ENCODE measurements at places on chromosomes 3 and 15. TPM values are rescaled to one million over a fixed set of nuclear protein-coding genes. Genes with fewer than 3 reads are reported as not detected.

The SH2D7 gene
- not detected for total RNA-seq

The CCR3 gene
- 0.13 TPM for total RNA-seq

The ISL2 gene
- total RNA-seq = not detected

The FAM81A gene
- 1.4 TPM for total RNA-seq

The MUSTN1 gene
- total RNA-seq = not detected

The PODXL2 gene
- total RNA-seq = 1.1 TPM

The TM6SF1 gene
- total RNA-seq = 0.11 TPM

The ALDH1A3 gene
- 24.4 TPM for total RNA-seq

The LIPC gene
- 1.8 TPM for total RNA-seq

The RAD51 gene
- total RNA-seq = 4.8 TPM

The RBP2 gene
- total RNA-seq = not detected

The ANKUB1 gene
- total RNA-seq = not detected

The GP5 gene
- total RNA-seq = under 0.01 TPM

The C3orf22 gene
- not detected for total RNA-seq

The CFAP92 gene
- total RNA-seq = 0.11 TPM

The ITPKA gene
- 0.26 TPM for total RNA-seq

The CIDEC gene
- not detected for total RNA-seq

The HIGD2B gene
- total RNA-seq = not detected

The SLC22A14 gene
- total RNA-seq = 0.32 TPM

The LSAMP gene
- total RNA-seq = 3.2 TPM

The ULK4 gene
- 33.0 TPM for total RNA-seq

The NDN gene
- total RNA-seq = 71.0 TPM

The EFCAB12 gene
- total RNA-seq = 0.22 TPM

The GCSAM gene
- not detected for total RNA-seq

The CAMP gene
- total RNA-seq = not detected

The VPS39 gene
- total RNA-seq = 76.2 TPM

The SPATA12 gene
- not detected for total RNA-seq

Data from articular chondrocyte of knee joint (primary cell).